ENCODE measurements at places on chromosomes 11 and 22.

DNA sequence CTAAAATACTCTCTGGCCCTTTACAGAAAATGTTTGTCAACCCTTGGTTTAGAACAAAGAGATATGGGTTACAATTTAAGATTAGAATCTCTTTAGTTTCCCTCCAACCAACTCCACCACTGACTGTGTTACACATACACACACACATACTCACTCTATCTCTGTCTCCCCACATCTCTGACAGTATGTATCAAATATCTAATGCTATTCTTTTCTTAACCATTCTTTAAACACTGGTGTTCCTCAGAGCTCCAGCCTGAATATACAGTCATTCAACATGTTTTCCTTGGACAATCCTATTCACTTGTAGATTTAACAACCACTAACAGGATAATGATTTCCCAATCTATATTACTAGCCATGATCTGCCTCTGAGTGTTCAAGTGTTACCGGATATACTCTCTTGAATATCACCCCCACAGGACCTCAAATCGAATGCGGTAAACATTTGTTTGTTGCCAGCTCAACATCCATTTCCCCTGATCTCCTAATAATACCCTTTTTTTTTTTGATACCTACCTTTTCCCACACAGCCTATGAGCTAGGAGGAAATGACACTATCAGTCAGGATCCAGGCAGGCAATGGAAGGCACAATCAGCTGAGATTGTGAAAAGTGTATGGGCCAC is 6.1 kb downstream of the MPZL3 start:
- no peak for ATAC-seq

DNA sequence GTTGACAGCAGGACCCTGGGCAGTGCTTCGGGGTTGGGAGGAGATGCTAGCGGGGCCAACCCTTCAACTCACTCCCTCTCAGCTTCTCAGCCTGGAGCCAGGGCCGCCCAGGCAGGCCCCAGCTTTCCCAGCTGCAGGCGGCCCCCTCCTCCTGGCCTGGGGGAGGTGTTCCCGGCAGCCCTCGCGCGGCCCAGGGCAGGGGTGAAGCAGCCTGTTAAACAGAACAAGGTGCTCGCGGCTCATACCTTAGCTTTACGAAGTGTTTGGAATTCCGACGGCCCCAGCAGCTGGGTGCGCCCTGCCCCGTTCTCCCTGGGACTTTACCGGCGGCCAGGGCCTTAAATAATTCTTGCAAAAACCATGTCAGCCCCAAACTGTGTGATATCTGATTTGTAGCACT is 17.2 kb downstream of the MRPL23 start:
- ATAC-seq: no peak

GRCh38 chr11:131064373-131064991 is 148.2 kb upstream of the SNX19 start:
- no peak for ATAC-seq

- no peak for ATAC-seq
Measured at GRCh38 chr11:120645639-120646038, 134.1 kb downstream of the GRIK4 start.

Data from SK-N-SH treated with all-trans-retinoic acid at 6 μM for 48 hours (cell line).